ENCODE measurements at places on chromosomes 1 and 21.

DNA sequence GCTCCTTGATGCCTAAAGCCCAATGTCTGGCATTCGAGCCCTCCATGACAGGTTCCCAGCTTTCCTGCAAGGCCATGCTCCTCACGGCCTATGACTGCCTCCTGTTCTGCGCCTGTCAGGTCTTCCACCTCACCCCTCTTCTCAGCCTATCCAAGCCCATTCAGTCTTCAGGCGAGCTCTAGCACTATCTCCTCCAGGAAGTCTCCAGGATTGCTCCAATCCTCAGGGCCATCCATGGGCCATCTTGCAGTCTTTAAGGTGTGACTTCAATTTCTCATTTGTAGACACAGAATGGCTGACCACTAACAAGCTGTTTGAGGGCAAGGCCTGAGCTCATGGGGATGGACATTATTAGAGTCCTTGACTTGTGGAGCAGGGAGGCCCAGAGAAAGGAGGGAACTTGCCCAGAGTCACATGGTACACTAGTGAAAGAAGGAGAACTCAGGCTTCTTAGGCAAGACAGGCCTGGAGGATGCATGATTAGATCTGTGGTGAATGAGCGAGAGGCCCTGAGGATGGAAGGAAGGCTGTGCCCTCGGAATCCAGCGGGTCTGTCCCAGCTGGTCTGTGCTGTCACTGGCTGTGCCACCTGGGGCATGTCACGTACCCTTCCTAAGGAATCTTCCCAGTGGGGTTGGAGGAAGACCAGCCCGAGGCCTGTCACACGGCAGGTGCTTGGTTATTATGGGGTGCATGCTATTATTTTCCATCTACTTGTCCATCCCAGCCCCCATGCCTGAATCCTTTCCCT, 1.2 kb upstream of the ACOT11 start:
- no peak for DNase-seq

DNA sequence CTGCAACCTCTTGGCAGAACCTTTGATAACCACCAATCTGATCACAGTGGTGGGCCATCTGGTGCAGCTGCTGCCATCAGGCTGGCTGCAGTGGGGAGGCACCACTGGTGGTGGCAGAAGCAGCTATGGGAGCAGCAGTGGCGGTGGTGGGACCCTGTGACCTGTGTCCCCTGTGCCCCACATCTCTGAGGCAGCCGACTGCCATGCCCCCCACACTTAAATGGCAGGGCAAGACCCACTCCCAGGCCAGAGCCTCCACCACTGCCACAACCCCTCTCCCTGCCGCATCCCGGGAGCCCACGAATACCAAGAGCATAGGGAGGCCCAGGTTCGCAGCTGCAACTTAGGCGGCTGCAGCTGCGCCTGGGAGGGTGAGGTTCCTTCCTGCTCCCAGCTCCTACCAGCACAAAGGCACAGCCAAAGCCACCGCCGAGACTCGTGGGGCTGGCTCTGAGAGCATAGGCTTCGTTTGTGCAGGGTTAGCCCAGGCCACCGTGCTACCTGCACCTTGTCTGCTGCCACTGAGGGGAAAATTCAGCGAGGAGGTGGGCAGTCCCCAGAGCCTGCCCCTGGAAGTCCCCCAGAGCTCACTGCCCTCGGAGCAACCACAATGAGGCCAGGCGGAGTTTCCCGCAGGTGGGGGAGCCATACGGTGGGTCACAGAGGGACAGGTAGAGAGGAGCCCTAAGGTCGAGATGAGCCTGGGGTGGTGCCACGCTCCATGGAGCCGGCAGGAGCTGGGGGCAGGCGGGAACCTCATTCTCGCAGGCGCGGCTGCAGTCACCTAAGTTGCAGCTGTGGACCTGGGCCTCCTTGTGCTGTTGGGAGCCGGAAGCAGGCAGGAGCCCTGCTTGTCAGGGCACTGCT, 518.7 kb downstream of the RWDD3 start:
- no peak for DNase-seq

DNA sequence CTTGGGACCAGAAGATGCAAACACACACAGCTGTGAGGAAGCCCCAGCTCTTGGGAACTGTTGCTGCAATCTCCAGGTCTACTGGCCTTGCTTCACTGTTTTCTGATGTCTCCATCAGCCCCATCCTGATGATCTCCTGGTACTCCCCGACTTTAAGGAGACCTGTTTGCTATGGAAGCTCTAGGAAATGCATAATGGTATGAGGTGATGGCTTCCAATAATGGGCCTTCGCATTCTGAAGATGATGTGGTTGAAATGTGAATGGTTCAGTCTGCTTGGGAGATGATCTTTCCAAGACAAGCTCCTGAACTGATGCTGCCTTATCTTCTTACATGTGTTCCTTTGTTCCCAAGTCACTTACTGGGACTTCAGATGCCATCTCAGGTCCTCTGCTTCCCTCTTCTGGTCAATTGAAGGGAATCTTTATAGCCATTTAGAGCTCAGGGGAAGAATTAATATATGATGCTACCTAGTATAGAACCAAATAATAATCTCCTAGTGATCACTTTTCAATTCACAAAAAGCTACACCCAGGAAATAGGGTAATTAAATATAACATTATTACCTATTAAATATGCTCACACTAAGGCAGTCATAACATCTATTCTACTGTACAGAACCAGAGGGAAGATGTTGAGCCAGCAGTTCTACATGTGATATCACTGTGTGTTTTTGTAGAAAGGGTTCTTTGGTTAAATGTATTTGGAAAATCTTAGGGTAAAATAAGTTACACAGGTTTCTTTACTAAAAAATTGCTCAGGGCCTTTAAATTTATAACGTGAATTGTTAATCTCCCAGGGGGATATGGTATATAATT, 73.9 kb upstream of the VTCN1 start:
- peak; percentile 77 for DNase-seq

GRCh38 chr1:10594595-10595223, 120.0 kb downstream of the PEX14 start:
- no peak for DNase-seq

GRCh38 chr1:207805841-207806421, 54.1 kb downstream of the CD46 start:
- DNase-seq = no peak

DNA sequence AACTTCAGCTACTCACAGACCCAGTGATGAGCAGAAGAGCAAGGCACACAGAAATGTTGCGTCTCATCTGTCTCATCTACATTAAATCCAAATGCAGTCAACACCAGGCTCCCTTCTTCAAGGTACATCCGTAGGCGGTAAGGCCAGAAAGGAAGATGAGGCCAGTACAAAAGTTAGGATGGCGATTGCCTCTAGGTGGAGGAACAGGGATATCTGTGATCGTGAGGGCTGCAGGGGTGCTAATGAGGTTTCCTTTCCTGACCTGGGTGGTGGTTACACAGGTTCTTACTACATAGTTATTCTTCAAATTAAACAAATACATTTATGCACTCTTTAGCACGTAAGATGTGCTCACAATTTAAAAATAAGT, 1.4 kb upstream of the MYBPH start:
- DNase-seq = no peak

DNA sequence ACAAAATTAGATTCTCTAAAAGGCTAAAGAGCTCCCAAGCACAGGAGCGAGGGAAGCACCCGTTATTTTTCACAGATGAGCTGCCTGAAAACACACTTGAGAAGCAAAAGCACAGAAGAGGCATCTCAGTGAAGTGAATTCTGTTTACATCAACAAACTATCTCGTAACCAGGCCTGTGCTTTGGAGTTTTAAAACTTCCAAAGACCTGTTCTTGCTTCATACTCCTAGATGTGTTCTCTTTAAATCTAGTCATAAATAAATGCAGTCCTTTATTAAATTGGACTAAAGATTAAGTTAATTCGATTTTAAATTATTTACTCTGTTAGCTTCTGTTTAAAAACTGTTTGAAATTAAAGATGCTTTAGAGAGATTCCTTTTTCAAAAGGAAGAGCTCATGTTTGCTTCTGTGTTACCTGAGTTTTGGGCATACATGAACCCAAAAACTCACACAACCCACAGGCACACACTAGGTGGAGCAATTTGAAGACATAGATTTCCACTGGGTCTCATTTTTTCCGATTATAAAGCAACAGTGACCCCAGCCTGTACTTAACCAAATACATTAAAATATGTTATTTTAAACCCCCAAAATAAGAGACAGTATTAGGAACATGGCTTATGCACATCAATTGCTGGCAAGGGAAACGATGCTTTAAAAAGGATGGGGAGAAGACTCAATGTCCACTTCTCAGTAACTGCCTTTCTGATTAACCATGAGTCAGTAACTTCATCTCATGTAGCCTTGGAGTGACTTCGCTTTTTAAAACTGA, 648.2 kb downstream of the SMYD3 start:
- DNase-seq = no peak

GRCh38 chr21:33950431-33951079, 35.0 kb upstream of the ATP5PO start:
- DNase-seq = no peak

Measured in kidney (tissue), 22 donors.